ENCODE measurements at places on chromosomes 5 and 9.

DNA sequence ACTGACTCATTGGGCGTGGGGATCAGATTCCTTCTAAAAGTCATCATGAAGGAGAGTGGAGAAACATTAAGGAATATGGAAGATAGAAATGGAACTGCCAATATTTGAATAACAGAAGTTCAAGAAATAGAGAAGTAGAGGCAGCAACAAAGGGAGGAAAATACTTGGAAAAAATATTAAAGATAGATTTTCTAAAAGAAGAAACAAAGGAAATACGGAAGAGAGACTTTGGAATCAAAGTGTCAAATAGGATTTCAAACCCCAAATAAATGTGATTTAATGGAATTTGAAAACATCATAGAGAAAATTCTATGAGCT lies 605.1 kb upstream of the KLF4 start:
- DNase-seq = no peak

- DNase-seq = peak; percentile 31
Observed at GRCh38 chr5:170297589-170298462, at the start of gene LCP2. Gene LCP2 (minus strand): TSS chr5:170297777. CDS start chr5:170297611, 166 bp downstream.

DNA sequence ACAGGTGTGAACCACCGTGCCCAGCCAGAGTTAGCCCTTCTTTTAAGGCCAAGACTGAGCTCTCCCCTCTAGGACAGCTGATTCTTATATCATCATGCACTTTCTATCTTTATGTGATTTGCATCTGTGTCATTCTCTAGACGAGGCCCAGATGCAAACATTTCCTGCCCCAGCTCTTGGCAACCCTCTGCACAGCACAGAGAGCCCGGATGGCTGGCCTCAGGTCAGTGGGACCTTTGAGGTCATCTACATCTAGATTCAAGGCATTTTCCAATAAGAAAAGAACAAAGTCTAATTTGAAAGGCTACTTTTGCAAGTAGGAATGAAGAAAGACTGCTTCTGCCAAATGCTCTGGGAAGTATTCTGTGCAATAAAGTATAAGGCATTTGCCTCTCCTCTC lies 109.0 kb upstream of the DAB2 start:
- DNase-seq = no peak

GRCh38 chr5:79032031-79032695 lies 37.3 kb downstream of the DMGDH start:
- DNase-seq = no peak

- no peak for DNase-seq
Observed at GRCh38 chr9:132244582-132245455, 83.0 kb downstream of the NTNG2 start.

GRCh38 chr9:121388140-121388905 lies 18.3 kb upstream of the STOM start:
- no peak for DNase-seq

GRCh38 chr5:174301848-174302625 lies 256.5 kb downstream of the NSG2 start:
- no peak for DNase-seq

DNA sequence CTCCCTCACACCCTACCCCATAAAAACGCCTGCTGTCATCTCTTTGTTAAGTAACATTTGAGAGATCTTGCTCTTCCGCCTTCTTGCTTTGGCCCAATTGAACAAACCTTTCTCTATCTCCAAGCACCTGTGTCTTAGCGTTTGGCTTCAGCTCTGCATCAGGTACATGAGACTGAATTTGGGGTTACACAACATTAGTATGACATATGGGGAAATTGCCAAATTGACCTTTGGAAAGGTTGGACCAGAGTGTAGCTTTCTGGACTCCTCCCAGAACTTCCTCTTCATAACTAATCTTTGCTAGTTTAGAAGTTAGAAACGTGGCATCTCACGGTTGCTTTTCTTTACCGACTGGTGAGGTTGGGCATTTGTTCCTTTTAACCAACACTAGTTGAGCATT lies 3.5 kb upstream of the EXOSC3 start:
- DNase-seq = no peak

DNA sequence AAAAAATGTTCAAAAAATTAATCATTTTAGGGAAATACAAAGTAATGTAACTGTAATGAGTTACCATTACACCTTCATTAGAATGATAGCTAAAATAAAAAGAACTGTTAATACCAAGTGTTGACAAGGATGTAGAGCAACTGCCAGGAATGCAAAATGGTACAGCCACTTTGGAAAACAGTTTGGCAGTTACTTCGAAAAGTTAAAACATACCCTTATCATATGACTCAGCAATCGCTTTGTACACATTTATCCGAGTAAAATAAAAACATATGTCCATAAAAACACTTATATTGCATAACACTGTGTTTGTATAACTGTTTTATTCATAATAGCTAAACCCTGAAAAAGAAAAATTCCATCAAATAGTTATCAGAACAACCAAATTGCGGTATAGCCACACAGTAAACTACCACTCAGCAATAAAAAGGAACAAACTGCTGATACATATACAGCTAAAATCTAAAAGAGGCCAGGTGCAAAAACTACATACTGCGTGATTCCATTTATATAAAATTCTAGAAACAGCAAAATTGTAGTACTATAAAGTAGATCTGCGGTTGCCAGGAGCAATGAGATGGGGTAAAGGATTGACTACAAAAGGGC lies 61.7 kb downstream of the RFX3 start:
- no peak for DNase-seq

DNA sequence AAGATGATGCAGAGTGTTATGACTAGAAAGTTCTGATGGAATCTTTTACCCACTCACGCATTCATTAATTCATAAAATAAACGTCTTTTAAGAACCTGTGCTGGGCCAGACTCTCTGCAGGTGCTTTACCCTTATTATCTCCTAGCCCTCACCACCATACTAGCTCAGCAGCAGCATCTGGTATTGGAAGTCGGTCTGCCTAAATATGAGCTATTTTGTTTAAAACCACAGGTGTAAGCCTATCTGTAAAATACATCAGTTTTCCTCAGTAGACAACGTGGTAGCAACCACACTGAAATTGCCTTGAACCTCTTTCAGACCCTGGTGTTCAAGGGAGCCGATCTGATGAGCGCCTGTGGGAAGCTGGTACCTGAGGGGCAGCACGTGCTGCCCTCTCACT lies 69.4 kb downstream of the PPIC start:
- DNase-seq = no peak

DNA sequence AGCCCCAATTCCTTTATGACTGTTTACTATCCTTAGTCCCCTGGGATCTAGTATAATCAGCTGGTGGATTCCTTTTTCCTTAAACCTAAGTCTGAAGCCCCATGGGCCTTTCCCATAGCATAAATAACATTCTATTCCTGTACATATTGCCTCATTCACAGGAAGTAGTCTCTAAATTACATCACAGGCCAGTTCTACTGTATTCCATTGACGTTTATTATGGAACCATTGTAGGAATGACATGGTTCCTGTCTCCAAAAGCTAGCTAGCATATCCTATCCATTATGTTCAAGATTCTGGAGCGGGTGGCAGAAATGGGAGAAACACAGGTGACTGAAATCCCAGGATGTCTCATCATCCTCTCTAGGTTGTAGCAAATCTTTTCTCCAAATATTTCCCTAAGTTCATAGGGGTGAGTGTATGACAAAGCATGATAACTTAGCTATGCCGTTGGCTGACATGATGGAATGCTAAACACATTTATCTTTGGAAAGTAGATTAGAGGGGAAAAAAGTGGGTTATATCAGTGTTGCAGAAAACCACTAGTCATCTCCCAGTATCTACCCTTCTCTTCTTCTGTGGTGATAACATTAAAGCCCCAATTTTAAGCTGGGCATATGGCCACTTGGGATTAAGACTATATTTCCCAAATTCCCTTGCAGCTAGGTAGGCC lies 140.1 kb downstream of the FGF1 start:
- no peak for DNase-seq

DNA sequence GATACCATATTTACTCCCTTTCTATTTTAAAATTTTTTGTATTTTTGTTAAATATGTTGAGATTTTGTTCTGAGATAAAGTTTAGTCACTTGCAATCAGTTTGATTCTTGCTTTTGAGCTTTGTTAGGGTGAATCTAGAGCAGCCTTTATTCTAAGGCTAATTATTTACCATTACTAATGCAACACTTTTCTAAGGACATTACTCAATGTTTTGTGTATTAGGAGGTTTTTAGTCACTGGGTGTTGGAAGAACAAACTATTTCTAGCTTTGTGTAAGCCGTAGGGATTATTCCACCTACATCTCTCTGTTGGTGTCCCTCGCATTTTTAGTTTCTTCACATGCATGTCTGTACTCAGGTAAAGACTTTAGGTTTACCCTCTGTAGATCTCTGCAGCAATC lies 379.5 kb upstream of the CD180 start:
- no peak for DNase-seq

DNA sequence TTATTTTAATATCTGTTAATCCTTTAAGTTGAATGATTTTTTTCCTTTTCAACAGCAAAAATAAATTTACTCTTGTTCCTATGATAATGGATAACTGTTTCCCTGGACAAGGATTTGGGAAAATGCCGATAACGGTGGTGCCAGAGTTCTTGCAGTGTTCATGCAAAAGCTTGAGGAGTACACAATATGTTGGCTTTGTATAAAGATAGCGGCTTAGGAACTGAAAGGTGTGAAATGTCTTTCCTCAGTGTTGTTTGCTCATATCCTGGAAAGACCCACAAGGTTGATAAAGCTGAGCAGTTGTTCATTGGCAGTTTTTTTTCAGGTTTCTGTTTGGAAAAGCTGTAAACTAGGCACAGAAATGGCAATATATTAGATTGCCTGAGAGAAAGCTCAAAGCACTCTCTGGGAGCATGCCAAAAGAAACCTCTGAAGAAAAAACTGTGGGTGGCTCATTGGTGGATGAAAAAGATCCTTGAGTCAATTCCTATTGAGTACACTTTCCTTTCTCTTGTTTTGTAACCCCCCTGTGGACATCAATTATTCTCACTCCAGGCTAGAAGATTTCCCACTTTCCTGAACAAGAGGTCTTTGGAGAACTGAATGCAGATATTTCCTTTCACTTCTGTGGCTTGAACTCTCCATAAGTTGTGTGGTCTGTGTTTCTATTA lies 117.2 kb upstream of the RGMB start:
- DNase-seq = no peak

GRCh38 chr9:122374885-122375420 lies 4.1 kb downstream of the PTGS1 start:
- no peak for DNase-seq

- no peak for DNase-seq
Observed at GRCh38 chr5:102668220-102668932, 86.7 kb upstream of the PAM start.

DNA sequence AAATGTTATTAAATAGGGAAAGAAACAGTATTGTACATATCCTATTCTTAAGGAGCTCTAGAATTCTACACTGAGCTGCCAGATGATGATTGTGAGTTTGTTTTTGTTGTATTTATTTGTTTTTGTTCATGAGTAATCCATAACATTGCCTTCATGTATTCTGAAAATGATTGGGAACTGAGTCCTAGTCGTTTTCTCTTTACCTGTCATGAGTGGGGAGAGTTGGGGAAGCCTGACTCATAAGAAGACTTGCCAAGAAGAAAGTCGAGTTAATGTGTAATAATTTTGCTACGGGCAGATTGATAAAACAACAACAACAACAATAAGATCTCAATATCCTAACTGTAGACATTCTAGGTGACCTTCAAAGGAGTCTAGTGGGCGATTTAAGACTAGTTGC lies 103.8 kb downstream of the ANKRD55 start:
- DNase-seq = no peak

DNA sequence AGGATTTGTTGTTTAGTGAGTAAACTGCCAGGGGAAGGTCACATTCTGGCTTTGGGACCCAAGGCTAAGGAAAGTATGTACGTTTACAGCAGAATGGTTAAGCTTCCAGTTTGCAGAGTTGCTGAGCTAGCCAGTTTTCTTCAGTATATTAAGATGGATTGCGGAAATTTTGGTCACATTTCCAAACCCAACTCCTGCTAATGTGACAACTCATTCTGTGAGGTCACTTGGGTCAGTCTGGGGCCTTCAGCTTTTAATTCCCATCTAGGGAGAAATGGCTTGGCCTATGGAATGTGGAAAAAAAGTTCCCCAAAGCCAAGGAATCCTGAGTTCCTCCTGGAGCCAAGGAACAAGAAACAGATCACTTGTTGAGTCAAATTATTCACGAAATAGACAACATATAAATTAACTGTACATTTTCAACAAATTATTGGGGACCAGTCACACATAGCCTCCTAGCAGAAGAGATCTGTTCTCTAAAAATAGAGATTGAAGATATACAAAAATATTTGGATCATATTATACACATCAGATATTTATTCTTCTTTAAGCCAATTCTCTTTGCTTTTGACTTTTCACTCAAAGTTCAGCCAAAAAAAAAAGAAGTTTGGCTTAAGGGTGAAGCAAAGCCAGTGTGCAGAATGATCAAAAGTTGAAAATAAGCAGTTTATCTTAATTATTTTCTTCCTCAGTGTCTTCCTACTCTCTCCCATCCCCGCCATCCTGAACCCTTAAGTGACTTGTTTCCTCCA lies 8.8 kb downstream of the KCNV2 start:
- no peak for DNase-seq

DNA sequence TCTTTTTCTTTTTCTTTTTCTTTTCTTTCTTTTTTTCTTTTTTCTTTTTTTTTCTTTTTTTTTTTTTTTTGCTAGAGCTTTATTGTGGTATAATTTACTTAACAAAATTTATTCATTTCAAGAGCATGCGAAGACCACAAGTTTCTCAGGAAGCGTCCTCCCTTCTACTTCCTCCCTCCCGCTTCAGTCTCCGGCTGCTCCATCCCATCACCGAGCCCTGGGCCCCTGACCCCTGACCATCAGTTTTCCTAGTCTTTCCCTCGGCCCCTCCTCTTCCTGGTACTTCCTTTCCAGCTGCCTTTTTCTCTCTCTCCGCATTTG lies 34.7 kb downstream of the C9orf152 start:
- DNase-seq = no peak

DNA sequence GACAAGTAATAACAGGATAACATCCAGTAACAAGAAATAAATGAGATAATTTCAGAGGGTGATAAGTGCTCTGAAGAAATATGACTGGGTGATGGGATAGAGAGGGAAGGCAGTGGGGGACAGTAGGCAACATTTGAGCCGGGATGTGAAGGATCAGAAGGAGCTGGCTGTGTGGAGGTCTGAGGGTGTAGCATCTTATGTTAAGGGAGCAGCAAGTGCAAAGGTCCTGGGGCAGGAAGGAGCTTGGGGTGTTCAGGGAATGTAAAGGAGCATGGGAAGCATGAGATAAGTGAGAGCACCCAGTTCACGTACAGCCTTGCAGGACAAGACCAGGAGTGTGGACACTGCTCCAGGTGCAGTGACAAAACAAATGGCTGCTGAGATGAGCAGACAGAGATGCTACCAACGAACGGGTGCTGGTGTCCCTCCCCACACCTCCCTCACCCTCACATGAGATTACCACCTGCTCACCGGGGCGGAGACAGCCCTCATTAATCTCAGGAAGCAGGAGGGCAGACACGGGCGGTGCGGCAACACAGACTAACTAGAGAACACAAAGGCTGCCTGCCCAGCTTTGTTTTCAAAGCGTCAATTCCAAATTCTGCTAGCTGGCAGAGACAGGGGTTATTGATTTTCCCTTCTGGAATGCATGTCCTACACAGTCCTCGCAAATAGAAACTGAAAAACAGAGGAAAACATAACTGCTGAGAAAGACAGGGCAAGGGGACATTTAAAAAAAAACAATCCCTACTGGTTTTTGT lies 298.1 kb upstream of the PANK3 start:
- DNase-seq = no peak

GRCh38 chr5:9654886-9655285 lies 24.7 kb upstream of the TAS2R1 start:
- no peak for DNase-seq

GRCh38 chr9:14323985-14324650 lies 10.2 kb upstream of the NFIB start:
- DNase-seq = no peak

GRCh38 chr9:16031971-16032370 lies 479.1 kb downstream of the CCDC171 start:
- no peak for DNase-seq

Measured in activated T-helper 1 cell treated with Interleukin-2 at 50 U/mL for 16 hours (primary cell).